ENCODE measurements at places on chromosomes 3 and 15.

- DNase-seq = no peak
Measured at GRCh38 chr3:122357828-122358702, 25.0 kb downstream of the MIX23 start.

- DNase-seq = no peak
Measured at GRCh38 chr3:41192885-41193284, 6.4 kb upstream of the CTNNB1 start.

- no peak for DNase-seq
Measured at GRCh38 chr3:43224405-43225073, 61.8 kb upstream of the SNRK start.

DNA sequence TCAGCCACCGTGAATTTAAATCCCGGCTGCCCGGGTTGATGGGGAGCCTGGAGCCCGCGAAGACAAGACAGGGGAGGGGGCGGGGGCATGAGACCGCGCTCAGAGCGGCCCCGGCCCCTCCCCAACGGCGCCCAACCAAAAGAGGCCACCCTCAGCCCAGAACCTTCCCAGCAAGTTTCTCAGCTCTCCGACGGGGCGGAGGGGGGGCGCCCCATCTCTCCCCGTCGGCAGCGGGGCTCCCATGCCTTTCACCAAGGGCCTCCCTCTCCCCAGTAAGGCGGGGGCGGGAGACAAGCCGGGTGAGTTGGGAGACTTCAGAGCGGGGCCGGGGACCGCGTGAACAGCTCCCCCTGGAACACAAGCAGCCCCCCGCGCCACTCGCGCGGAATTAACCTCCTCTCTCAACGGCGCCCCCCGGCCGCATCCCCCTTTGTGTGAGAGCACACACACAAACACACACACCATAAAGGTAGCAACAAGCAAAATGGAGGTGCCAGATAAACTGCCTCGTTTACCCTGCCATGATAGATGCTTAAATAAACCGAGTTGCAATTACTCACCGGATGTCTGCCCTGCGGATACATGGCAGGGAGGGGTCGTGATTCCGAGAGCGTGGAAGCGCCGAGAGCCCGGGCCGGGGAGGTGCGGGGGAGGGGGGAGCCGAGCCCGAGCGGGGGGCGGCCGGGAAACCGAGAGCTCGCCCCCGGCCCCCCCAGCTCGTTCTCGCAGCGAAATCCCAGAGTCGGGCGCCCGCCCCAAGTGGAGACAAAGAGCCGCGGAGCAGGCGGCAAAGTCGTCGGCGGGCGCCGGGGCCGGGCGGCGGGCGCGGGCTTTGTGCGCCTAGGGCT lies 1.3 kb downstream of the TLE3 start:
- peak; percentile 36 for DNase-seq

DNA sequence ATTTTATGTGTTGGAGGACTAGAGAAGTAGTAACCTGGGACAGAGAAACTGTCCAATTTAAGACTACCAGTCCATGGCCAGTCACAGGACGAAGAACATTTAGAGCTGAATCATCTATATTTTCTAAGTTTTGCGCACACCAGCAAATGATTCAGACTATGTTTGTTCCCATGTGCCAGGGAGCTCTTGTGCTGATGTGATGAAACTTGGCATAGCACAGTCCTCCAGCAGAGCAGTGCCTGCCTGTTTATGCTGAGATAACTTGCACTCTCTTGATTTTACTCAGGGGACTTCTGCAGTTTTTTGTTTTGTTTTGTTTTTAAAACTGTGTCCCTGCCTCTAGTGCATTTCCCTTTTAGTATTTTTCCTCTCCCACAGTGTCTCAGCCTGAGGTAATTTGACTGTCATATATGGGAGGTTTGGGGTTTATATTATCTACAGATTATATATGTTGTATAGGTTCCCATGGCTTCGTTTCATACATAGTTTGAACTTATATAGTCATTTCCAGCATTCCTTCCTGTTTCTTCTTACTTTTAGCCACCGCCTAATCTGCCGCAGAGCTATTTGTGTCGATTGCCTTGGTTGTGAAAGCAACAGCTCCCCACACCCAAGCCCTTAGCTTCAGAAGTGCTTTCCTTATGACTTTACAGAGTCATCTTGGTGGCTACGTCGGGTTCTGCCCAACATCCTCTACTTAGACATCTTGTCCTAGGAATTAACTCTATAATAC lies 45.5 kb downstream of the PPM1L start:
- DNase-seq = no peak

DNA sequence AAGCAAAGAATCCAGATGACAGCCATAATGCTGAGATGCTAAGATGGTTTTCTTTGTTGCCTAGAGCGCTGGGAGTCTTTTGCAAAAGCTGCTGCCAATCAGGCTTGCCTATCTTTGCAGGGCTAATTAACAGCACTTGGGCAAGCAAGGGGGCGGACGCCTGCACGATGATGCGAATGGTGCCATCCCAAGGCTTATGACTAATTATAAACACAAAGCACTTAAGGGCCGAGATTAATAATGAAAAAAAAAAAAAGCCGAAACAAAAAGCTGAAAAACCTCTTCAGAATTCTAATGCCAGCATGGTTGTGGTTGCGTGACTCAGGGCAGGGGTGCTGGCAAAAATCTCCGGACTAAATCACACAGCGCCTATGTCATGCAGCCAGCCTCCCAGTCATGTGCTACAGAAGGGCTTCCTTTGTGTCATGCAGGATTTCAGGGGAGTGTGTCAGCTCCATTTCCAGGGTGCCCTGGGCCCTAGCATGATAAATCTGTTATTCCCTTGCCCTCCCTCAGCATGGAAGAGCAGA lies 185.0 kb upstream of the ANKRD28 start:
- DNase-seq = no peak

DNA sequence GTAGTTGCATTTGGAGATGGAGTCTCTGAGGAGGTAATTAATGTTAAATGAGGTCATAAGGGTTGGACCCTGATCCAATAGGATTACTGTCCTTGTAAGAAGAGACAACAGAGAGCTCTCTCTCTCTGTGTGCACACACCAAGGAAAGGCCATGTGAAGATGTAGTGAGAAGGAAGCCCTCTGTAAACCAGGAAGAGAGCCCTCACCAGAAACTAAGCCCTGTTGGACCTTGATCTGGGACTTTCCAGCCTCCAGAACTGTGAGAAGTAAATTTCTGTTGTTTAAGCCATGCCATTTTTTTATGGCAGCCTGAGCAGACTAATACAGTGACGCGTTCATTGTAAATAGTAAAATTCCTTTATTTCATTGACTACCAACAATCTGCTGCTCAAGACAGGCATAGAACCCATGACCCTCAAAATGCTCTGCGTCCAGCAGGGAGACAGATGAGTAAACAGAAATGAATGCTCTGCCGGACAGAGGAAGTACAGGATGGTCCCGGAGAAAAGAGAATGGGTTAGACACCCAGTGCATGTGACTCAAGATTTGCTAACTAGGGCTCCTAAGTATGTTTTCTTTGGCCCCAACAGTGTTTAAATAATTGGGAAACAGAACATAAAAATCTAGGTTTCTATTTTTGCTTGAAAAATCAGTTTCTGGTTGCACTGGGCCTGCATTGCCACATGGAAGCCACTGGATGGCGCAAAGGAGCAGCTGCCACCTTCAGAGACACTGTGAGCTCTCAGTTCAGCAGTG lies 37.9 kb upstream of the TNFAIP8L3 start:
- no peak for DNase-seq

GRCh38 chr3:3799173-3800079 lies at the start of gene LRRN1:
TSS of gene LRRN1 (plus strand) at chr3:3799431. CDS start at chr3:3844642, 45,211 bp downstream.
- peak; percentile 33 for DNase-seq

- DNase-seq = no peak
Measured at GRCh38 chr15:83516935-83517334, 69.8 kb downstream of the SH3GL3 start.

DNA sequence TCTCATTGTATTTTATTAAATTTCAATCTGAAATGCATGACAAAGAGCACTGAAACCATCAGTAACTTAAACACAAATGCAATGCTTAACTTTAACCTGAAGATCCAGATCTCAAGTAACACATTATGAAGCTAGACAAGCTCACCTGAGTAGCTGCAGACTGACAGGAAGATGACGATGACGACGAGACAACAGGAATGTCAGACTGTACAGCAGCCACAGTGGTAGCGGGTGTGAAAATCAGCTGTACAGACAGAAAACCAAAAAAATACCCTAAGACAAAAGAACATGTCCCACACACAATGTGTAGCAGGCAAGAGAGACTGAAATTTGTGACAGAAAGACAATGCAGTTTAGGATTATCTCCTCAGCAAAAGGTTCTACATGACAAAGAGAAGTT lies 36.3 kb downstream of the PHC3 start:
- DNase-seq = no peak

GRCh38 chr15:77312523-77312922 lies 107.4 kb downstream of the PEAK1 start:
- DNase-seq = no peak

DNA sequence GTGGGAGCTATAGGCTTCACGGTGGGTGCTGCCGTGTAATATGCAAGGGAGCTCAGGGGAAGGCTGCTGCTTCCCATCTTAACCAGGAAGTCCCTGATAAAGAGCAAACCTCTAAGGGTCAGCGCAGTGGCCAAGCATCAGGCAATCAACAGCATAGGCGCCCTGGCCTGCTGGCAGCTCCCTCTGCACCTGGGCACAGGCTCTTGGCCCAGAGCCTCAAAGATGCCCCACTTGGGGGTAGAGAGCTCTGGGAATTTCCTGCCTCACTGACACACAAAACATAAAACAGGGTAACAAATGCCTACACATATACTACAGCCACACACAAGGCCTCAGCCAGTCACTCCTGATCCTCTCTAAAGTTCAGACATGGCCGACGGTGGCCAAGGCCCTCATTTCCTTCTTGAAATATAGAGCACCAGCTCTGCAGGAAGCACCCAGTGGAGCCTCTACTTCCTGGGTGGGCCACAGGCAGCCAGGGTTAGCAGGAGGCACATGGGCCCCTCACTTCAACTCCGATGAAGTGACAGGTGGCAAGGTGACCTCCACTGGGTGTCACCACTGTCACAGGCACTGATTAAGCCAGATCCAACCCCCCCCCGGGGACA lies 20.5 kb downstream of the SLC41A3 start:
- no peak for DNase-seq
